Stimulated activated CD8-positive, alpha-beta memory T cell treated with anti-CD3 and anti-CD28 coated beads, Interleukin-15, amount 100 ng/mL, for 4 hours (primary cell): ENCODE measurements at places on chromosomes 4 and X.

GRCh38 chrX:41919870-41920269 is 3.5 kb downstream of the CASK start:
- no peak for DNase-seq

- no peak for DNase-seq
These were observed 65.8 kb downstream of the AFAP1 start for GRCh38 chr4:7873881-7874280.

GRCh38 chr4:76991161-76991660 is 41.7 kb downstream of the SEPTIN11 start:
- DNase-seq: no peak

DNA sequence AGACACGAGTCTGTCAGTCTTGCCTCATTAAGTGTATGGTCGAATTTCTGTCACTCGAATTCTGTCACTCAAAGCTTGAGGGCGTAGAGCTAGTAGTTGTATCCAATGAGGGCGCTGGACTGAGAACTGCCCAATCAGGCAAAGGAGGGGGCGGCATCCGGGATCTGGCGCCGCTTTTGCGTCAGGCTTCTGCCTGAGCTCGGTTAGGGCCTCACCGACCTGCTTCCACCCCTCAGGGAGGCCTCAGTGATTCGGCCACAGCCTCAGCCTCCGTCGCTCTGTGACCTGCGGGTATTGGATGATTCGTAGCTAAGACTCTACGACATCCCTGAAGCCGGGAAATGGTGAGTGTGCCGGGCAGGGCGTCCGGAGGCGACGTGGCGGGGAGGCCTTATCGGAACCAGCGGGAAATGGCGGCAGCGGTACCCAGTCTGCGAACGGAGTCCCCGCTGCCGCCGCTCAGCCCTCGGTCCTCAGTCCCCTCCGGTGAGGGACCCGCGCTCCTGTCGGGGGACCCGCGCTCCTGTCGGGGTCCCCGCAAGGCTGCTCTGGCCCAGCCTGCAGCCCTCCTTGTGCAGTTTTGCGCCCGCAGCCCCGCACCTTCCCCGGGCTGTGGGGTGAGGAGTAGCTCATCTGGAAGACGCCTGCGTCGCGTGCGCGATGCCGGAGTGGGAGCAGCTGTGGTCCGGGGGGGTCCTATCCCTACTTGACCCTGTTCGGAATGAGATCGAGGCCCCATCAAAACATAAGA is 88.3 kb downstream of the ZNF718 start:
- DNase-seq: no peak

GRCh38 chr4:120801137-120801758 is 121.3 kb downstream of the PRDM5 start:
- DNase-seq: no peak

GRCh38 chr4:122663814-122664610 is 43.1 kb upstream of the IL21 start:
- DNase-seq: no peak

DNA sequence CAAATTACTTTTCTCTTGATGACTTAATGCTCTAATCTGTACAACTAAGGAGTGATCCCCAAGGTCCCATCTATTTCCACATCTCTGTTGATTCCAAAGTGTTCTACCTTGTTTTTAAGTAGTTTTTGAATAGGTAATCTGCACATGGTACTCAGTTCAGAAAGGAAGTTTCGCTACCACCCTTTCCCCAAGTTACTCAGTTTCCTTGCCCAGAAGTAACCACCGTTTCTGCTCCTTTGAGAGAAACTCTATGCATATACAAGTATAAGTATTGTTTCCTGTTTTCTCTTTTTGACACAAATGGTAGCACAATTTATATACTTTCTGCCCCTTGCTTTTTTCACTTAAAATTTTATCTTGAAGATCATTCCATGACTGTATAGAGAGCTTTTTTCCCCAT is 18.1 kb downstream of the TMEM154 start:
- no peak for DNase-seq

GRCh38 chrX:106931831-106932491 is 11.8 kb downstream of the CLDN2 start:
- no peak for DNase-seq

- no peak for DNase-seq
These were observed 43.5 kb upstream of the LAMP2 start for GRCh38 chrX:120512627-120513026.

DNA sequence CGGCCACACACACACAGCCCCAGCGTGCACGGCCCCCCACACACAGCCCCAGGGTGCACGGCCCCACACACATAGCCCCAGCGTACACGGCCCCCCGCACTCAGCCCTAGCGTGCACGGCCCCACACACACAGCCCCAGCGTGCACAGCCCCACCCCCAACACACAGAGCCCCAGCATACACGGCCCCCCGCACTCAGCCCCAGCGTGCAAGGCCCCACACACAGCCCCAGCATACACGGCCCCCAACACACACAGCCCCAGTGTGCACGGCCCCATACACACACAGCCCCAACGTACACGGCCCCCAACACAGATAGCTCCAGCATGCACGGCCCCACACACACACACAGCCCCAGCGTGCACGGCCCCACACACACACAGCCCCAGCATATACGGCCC is 17.6 kb downstream of the GAK start:
- DNase-seq: no peak

- DNase-seq: no peak
These were observed 3.2 kb upstream of the NEK1 start for GRCh38 chr4:169615467-169616106.

GRCh38 chr4:10179957-10180602 is 63.5 kb upstream of the WDR1 start:
- no peak for DNase-seq

- no peak for DNase-seq
These were observed 68.0 kb downstream of the ATP8A1 start for GRCh38 chr4:42588909-42589308.

DNA sequence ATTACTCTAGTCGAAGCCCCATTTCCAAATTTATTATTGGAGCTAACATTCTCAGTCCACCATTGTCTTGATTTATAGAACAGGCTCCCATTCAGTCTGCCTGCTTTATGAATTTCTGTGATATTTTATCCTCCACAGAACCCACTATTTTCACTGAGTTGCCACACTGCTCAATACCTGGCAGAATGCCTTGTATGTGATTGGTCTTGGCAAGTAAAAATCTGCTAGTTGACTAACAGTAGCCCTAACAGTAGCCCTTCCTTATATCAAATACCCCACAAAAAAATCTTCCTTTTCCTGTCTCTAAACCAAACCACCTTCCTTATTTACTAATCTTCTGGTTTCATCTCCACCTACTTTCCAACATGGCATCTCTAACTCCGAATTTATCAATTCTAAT is 82.6 kb downstream of the CHM start:
- DNase-seq: no peak

GRCh38 chr4:53608242-53608641 is 17.0 kb upstream of the LNX1 start:
- DNase-seq: no peak

- no peak for DNase-seq
These were observed 180.7 kb upstream of the PGRMC2 start for GRCh38 chr4:128468123-128468989.

DNA sequence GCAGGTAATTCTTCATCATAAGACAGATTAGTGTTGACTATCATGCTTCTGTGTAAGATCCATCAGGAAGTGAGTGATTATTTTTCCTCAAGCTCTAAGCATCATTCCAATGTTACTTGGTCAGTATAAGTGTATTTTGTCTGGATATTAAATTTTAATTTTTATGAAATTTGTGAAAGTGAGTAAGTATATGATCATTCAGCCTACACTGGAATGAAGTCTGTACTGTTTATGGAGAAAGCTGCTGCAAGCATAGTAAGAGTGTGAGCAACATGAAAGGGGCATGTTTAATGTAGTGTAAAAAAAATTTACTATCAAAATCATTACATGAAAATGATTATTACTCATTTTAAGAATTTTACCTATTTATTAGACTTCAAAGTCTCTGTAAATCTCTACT is 84.8 kb downstream of the IL15 start:
- no peak for DNase-seq

DNA sequence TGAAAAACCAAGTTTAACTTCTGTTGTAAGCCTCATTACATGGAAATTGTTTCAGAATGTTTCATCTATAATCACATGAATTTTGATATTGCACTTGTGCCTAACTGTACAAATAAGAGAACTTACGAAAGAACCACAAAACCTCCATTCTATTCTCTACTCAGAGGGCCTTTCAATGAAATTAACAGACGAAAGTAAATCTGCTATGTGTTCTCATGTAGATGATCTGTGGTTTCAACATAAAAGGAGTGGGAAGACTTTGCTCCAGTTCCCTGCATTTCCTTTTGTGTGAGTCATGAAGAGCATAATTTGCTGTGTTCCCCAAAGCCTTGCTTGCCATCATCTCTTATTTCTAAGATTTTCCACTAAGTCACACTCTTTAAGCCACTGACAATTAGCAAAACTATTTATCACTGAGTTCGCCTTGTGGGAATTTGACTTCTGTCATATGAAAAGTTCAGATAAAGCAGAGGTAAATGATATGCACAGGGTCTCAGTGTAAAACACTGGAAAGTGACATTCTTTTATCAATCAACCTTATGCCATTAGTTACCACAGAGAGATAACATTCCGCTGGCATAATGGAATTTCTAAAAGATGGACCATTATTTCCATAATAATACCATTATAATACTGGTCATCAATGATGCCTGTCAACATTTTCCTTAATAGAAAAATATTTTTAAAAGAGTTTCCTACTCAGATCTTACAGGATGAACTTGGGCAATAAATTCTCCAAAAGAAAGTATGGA is 329.8 kb downstream of the NR3C2 start:
- no peak for DNase-seq

GRCh38 chrX:72020788-72021187 is 110.1 kb downstream of the NHSL2 start:
- DNase-seq: no peak

- no peak for DNase-seq
These were observed 4.3 kb upstream of the MXD4 start for GRCh38 chr4:2266181-2266580.

DNA sequence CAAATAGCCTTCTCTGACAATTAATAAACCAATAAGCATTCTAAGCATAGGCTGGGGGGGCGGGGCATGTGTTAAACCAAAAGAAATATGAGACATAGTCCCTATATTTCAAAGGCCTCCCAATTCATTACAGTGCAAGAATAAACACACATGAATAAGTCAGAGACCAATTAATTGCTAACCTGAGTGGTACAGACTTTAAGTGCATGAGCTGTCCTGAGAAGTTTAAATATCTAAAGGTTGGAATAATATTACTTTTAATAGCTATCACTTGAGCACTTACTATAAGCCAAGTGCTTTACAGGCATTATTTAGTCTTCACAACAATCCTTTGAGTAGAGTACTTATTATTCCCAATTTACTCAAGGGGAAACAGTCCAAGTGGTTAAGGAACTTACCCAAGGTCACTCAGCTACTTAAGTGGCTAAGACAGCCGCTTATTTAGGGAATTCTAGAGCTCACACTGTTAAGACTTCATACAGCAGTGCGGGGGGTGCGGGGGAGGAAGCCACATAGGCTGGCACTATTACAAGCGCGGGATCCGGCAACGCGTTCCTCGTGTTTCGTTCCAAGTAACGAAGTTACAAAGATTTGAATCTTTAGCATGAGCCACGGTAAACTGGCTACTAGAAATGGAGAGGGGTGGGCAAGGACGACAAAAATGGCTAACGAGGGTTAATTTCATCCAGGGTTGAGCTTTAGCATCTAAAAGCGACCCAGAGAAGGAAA is 1.4 kb downstream of the THOC2 start:
- no peak for DNase-seq

GRCh38 chr4:33171873-33172525 is 2451.8 kb downstream of the PCDH7 start:
- no peak for DNase-seq

GRCh38 chr4:127832585-127832984 is 48.1 kb upstream of the PLK4 start:
- DNase-seq: no peak

DNA sequence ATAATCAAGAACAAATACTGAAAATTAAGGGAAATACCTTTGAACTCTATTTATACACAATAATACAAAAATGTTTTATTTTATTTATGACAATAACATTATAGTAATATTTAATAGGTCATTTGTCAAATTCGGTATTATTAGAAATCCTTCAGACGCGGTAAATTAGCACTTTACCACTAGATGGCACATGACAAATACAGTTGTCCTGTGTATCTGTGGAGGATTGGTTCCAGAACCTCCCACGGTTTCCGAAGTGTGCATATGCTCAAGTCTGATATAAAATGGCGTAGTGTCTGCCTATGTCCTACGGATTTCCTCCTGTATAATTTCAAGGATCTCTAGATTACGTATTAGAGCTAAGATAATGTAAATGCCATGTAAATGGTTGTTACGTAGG is 8.1 kb upstream of the LINC00632 start:
- no peak for DNase-seq

DNA sequence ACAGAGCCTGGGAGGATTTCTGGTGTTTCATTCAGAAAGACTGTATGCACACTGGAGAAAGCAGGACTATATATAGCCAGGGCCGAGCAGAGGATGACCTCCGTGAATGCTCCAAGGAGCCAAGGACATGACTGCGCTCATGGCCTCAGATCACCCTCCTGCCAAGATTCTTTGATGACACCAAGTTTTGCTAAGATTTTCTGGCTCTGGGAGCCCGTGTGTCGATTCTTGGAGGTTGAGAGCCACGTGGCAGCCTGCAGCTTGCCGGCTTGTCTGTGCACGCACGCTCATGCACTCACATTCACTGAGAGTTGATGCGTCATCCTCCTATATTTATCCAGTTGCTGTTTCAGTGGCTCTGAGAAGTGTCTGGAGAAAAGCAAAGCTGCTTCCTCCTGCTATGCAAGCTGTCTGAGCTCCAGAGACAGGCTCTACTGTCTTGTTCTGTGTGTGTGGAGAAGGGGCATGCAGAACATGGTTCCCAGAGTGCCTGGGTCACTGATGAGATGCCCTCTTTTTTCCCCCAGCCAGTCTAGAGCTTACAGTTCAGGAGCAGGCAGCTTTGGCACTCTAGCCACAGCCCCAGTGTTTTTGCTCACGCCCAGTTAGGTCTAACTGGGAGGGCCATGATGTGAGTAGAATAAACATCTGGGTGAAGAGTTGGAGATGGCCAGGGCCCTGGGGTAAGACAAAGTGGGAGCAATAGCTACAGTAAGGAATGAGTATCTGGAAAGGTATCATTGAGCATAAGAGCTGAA is 64.9 kb upstream of the SCOC start:
- no peak for DNase-seq

DNA sequence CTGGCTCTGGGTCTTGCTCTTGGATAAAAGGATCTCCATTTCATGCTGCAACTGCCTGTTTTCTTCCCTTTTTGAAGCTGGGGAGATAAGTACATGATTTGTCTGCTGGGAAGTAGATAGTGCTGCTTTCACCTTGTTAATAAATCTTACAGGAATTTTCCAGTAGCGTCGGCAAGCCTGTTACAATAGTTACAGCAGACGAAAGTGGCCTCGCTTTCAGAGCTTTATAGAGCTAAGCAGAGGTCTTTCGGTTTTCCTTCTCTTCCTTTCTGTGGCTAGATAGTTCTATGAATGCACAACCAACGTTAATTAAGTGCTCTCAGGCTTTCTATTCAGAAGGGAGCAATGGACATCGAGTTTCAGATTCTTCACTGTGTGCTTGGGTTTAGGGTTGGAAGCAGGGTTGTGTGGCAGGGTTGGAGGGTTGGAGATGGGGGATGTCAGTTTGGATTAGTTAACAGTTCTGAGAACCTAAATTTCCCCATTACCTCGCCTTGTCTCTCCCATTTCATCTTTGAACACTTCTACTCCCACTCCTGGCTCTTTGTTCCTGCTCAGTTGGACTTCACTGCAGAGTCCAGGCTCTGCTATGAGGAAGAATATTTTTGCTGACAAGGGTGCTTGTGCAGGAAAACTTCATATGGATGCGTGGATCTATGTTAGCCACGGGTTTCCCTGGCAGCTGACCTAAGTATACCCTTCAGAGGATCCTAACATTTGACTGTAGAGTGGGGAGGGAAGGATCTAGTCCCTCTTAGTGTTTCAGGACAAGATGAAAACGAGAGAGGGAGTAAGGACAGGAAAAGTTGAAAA is 237.9 kb downstream of the ARHGAP10 start:
- DNase-seq: no peak
